ENCODE measurements at places on chromosomes 2 and 18.

DNA sequence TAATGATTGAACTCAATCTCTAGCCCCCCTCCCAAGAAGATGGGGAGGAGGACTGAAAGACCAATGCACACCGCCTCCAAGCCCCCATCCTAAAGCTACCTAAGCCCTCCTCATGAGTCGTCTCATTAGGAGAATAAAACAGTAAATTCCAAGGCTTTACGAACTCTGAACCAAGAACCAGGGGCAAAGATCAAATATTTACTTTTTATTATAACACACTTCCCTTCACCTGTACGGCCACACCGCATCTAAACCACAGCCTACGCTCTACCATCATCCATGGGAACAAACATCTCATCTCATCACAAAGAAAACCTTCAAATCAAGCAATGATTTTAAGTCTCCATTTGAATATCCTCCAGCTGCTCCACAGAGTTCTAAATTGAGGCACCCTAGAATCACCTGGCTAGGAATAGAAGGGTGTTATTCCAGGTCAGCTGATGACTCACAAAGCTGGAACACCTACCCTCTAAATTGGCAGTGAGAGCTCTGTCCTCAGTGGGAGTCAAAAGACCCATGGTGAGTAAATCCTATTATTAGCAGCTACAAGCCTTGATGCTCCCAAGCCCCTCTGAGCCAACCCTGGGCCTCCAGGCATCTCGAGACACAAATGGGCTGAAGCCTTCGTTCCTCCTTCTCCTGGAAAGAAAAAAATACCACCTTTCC is 45.6 kb upstream of the BZW1 start:
- no peak for DNase-seq

- DNase-seq = no peak
These were observed 177.0 kb upstream of the CCDC68 start for GRCh38 chr18:55136258-55136657.

- no peak for DNase-seq
These were observed 2.1 kb downstream of the RNF149 start for GRCh38 chr2:101306410-101306809.

DNA sequence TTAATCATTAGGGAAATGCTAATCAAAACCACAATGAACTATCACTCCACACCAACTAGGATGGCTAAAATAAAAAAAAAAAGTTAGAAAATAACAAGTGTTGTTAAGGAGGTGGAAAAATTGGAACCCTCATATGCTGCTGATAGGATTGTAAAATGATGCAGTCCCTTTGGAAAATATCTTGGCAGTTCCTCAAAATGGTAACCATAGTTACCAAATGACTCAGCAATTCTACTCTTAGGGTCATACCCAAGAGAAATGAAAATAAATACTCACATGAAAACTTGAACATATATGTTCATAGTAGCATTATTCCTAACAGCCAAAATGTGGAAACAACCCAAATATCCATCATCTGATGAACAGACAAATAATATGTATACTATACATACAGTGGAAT is 15.7 kb upstream of the ACVR2A start:
- DNase-seq = no peak

GRCh38 chr2:240811346-240812300 is 8.4 kb downstream of the KIF1A start:
- peak; percentile 12 for DNase-seq

- no peak for DNase-seq
These were observed 1.5 kb downstream of the NFE2L2 start for GRCh38 chr2:177262958-177263450.

- DNase-seq = no peak
These were observed 225.8 kb upstream of the HS6ST1 start for GRCh38 chr2:128544321-128545037.

DNA sequence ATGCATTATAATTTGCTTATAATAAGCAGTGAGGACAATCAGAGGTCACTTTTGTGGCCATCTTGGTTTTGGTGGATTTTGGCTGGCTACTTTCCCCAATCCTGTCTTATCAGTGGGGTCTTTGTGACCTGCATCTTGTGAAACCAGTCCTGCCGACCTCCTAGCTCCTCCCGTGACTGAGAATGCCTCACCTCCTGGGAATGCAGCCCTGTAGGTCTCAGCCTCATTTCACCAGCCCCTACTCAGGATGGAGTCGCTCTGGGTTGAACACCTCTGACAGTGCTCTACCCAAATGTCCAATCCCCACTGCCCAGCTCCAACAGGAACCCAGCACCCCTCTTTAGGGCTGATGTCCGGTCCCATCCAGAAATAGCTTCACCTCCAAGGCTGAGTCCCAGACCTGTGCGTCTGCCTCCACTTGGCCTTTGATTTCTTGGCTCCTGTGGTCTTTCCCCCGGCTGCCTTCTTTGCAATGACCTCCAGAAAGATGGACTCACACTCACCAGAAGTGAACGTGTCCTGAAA is 31.3 kb upstream of the PXDN start:
- DNase-seq = no peak

DNA sequence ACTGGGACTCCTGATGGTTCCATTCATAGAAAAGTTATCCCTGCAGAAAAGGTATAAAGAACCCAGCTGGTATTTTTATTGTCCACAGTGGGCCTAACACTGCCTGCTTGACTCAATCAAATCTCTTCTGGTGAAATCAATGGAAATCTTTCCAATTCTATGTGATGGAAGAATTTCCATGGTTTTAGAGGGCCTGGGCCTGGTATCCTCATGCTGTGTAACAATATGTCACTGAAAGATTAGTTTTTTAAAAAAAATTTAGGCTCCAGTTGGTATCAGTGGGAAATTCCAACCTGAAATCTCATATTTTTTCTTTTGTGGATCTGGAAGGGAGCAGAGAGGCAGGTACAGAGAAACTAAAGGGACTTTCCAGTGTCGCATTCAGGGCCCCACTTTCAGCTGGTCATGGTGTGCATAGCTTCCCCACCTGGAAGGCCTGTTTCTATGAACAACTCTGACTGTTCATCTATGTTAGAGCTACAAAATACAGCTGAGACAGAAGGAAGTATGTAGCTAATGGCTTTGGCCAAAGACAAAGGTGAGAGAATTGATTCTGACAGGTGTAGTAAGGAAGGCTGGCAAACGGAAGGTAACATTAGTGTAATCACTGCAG is 20.9 kb downstream of the NEB start:
- DNase-seq = no peak

DNA sequence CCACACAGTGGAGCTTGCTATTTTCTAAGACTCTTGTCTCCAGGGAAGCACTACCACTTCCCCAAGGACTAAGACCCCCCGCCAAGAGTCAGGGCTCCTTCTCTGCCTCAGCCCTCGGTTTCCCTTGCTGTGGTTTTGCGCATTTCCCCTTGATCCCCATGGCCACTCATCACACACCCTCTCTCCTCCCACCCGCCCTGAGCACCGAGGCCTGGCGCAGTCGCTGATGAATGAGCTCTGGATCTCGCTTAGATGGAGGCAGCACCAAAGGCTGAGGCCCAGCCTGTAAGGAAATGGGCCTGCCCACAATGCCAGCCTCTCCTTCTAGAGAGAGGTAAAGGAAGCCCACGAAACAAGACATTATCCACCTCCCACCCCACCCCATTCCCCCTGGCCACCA is 96.9 kb downstream of the TNS1 start:
- DNase-seq = no peak

DNA sequence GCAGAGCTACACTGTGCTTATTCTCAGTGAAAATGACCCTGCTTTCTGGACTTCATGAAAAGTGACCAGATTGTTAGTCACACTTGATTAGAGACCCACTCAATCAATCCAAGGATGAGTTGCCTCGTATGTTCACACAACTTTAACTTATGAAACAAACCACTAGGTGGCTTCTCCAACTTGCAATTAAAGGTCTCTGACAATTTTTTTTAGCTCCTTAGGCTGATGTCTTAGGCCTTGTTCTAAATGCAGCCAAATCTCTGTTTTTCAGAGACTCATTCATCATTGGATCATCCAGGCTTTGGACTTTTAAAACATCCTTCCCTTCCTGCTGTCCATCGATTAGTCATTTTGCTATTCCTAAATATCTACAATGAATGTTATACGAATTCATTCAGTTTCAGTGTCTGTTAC is 63.4 kb downstream of the MREG start:
- DNase-seq = no peak

DNA sequence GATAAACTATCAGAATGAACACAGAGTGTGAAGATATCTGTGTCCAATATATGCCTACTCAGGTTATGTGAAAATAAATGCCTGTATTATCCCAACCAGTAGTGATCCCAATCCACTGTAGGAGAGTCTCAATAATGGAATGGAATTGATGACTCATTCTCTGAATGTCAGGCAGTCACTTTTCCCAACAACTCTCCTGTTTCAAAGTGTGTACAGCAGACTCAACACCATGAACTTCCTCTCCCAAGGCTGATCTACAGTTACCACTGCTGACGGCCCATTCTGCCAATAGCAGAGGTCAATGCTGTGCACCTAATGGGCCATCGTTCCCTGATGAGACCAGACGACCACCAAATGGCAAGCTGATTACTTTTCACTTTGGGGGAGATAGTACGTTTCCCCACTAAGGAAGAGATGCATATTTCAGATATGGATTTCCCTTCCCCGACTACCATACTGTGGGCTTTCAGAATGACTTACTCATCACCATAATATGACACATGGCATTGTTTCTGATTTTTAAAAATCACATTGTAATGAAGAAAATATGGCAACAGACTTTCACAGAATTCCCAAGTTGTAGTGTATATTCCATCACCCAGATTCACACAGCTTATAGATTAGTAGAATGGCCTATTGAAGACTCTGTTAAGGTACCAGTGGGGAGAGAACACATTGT is 601.7 kb upstream of the VRK2 start:
- no peak for DNase-seq

GRCh38 chr2:15388406-15389325 is 172.5 kb downstream of the NBAS start:
- no peak for DNase-seq

DNA sequence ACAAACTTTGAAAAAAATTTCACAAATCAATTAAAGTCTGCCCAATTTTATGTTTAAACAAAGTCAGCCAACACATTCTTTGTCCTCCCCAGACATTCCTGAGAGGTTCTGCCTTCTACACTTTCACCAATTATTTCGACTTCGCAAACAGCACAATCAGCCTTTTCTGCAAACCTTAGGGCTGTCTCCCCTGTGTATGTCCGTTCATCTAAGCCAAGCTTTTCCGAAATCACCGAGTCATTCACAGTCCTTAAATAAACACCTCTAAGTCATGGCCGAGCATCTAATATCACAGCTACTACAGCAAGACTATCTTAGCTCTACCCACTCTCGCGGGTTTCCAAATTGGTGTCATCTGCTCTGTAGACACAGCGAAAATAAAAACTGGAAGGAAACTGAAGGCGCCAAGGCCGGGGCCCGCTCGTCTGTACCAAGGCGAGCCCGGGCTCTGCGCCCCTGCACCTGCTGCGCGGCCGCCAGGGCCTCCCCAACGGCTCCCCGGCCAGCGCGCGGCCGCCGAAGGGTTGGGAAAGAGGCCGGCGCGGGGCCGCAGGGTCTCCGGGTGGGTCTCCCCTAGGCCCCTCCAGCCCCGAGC is 730 bp downstream of the ODC1 start:
- DNase-seq = no peak

DNA sequence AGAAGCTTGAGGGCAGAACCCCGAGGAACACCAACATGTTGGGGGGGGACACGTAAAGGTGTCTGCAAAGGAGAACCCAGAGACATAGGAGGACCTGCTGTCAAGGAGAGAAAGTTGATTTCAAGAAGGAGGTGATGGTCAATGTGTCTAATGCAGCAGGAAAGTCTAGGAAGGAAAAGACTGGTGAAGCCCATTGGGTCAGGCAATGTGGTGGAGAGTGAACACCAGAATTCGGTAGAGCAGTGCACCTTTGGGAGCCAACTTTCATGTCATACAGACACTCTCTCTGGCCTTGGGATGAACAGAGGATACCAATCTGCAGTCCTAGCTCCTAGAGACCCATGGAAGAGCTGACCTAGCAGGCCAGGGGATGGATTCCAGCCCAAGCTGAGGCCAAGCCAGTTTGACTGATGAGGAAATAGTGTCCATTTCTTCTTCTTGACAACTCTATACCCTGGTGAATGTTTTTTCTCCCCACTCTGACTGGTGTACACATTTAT is 101.9 kb downstream of the MYCN start:
- DNase-seq = no peak

- no peak for DNase-seq
These were observed 99.8 kb upstream of the RAB6C start for GRCh38 chr2:129879614-129880180.

DNA sequence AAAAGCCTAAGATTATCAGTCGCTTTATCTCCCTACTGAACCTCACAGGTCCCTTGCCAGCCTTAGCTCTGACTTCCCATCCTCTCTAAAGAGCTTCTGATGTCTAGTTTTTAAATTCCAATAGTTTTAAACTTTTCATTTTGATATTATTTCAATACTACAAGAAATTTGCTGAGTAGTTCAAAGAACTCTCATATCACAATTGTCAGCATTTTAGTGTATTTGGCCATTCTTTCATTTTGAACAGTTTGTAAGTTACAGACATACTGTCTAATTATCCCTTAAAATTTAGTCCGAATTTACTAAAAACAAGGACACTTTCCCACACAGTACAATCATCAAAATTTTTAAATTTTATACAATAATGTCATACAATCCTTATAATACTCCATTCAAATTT is 666.8 kb upstream of the SETBP1 start:
- DNase-seq = no peak

DNA sequence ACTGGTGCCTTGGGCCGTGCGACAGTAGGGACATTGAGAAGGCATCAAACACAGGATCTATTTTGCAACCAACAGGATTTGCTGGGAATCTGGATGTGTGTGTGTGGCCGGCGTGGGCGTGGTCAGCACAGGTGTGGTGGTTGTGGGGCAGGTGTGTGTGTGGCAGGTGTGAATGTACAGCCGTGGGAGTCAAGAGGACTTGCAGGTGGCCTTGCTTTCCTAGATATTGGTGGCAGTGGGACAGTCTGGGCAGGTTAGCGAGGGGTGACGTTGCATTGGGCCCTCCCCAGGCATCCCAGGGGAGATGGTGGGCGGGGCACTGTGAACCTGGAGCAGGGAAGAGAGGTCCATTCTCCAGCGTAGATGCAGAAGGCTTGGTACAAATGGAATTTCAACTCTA is 3.2 kb upstream of the LIMS2 start:
- DNase-seq = no peak

DNA sequence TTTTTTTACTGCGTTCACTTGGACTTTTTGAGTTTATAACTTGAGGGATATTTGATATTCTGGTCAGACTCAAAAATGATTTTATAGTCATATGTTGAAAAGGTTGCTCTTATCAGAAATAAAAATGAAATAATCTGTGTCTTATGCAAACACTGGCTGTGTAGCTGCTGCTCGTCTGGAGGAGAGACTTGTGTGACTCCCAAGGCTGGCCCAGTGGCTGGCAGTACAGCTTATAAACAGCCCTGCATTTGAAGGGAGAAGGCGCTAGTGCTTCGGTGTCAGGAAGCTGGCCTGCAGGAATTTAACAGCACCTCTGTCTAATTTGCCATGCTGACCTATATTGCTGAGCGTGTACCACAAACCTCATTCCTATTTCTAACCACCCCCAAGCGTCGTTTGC is 74.5 kb downstream of the ASAP2 start:
- DNase-seq = no peak

DNA sequence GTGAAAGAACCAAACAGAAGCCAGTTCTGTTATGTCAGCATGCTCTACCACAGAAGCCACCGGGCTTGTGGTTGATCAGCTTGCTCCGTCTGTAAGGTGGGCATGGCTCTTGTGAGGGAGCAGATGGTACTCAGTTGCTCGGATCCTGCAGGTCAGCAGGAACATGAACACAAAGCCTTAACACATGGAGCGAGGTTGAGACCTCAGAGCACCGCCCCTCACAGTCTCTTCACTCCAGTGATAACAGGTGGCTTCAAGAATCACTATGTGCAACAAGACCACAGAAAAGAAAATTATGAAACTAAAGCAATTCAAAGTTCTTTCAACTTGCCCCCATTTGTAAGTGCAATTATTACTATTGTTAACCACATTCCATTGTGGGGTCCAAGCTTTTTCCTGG is 72.1 kb downstream of the OSBPL6 start:
- DNase-seq = no peak

Data from femur (tissue), 1 donor.